ENCODE measurements at places on chromosomes 12 and 14. TPM values are rescaled to one million over a fixed set of nuclear protein-coding genes. Genes with fewer than 3 reads are reported as not detected.
A peak's percentile ranks its signal among the peaks of the same experiment; 100 is the strongest.

GRCh38 chr12:51694146-51694545 is 103.1 kb downstream of the SCN8A start:
- no peak for DNase-seq

- DNase-seq = no peak
These were observed 13.9 kb downstream of the RAB15 start for GRCh38 chr14:64958201-64958600.

GRCh38 chr12:53191885-53192530 is 11.3 kb upstream of the CSAD start:
- no peak for DNase-seq

DNA sequence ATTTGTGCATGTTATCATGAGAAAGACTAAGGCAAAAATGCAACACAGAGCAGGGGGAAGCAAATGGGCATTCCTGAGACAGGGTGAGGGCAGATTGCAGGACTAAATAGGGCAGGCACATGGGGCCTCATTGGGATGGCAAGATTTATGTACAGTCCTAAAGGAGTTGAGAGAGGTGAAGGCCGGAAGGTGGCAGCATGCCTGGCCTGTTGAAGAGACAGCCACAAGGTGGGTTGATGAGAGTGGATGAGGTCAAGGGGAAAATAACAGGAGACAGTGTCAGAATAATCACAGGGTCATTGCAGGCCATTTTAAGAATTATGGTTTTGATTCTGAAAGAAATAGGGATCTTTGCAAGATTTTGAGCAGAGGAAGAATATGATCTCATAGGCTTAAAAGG is 21.0 kb downstream of the PAH start:
- no peak for DNase-seq

- DNase-seq = no peak
These were observed 12.3 kb upstream of the PITPNM2 start for GRCh38 chr12:123163227-123163626.

DNA sequence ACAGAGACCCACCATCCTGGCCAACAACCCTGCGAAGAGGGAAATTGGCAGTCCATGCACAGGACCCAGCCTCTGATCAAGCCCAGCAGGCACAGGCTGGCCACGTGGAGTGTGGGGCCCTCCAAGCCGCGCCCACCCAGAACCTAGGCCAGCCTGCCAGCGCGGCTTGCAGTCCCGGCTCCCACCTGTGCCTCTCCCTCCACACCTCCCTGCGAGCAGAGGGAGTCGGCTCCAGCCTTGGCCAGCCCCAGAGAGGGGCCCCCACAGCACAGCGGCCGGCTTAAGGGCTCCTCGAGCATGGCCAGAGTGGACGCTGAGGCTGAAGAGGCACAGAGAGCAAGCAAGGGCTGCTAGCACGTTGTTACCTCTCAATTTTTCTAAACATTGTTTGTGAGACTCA is 373.4 kb downstream of the NELL2 start:
- DNase-seq = no peak

GRCh38 chr14:61104358-61104757 is 123.3 kb downstream of the SLC38A6 start:
- no peak for DNase-seq

DNA sequence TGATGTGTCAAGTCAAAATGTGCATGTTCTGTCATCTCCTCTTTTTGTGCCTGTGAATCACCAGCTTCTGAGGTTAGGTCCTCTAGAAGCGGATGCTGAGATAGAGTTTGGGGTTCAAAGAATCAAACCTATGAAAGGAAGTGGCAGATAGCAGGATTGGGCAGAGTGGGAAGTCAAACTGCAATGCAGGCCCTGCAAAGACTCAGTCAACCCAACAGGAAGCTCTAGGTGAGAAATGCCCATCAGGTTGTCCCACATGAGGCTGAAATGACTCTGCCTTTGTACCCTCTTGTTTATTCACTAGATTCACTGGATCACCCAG is 4.5 kb upstream of the MIA2 start:
- DNase-seq = no peak

DNA sequence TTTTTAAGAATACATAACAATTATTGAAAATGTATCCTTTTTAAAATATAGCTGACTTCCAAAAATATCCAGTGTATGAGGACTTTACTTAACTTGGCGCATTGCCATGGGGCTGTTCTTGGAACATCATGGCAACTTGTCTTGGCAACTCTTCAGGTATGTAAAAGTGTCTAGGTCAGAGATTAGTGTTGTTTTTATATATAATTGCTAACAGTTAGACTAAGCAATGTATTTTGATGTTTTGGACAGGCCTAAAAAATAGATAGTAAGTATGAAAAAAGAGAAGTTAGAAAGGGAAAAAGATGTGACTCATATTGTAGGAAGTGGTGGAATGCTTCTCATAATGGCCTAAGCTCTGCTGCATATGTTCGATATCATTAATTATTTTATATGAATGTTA is 70.9 kb downstream of the MON2 start:
- peak; percentile 11 for DNase-seq

PPP1R1A gene
- not detected for polyA plus RNA-seq

NKX2-1 gene
- polyA plus RNA-seq = not detected

ZBTB42 gene
- polyA plus RNA-seq = 0.73 TPM

AQP2 gene
- not detected for polyA plus RNA-seq

FLRT2 gene
- polyA plus RNA-seq = 69.2 TPM

GPRC5D gene
- 0.32 TPM for polyA plus RNA-seq

STYK1 gene
- 2.0 TPM for polyA plus RNA-seq
